ENCODE measurements at places on chromosomes 2 and 18. TPM values are rescaled to one million over a fixed set of nuclear protein-coding genes. Genes with fewer than 3 reads are reported as not detected.

Gene SLC39A6
- total RNA-seq, result 69.1 TPM

GRCh38 chr2:236794176-236794957 is 224.7 kb downstream of the ACKR3 start:
- DNase-seq, result no peak

GRCh38 chr18:3665780-3666525 is 216.0 kb downstream of the TGIF1 start:
- DNase-seq, result peak; percentile 83

Gene PROM2
- total RNA-seq, result 0.68 TPM

DNA sequence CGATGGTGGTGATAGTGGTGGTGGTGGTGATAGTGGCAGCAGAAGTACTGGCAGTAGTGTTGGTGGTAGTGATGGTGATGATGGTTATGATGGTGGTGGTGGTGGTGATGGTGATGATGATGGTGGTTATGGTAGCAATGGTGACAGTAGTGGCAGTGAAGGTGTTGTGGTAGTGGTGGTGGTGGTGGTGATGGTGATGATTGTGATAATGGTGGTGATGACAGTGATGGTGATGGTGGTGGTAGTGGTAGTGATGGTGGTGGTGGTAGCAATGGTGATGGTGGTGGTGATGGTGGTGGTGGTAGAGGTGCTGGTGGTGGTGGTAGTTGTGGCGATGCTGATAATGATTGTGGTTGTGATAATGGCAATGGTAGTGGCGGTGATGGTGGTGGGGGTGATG is 126.5 kb downstream of the AFF3 start:
- DNase-seq, result no peak

DNA sequence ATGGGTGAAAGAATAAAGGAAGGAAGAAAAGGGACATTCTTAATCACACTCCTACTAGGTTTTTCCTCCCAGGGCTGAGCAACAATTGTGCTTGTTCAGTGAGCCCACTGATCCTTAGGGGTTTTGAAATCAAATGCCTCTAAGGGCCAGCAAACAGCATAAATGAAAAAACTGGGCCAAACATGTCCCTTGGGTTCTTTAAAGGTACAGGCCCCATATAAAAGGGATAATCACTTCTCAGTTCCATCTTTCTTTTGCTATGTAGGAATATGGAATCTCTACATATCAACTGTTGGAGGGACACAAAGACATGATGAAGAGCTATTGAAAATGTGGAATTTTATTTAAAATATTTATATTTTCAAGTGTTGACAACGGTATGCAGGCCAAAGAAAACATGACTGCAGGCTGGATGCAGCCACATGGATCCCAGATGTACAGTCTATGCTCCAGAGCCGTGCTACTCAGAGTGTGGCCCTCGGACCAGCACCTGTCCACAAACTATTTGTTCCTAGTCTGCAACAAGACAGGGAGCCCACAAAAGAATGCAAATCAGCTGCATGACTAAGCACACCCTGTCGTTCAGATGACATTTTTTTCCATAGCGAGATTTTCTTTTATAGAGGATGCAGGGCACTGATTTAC is 110.0 kb downstream of the CDH20 start:
- DNase-seq, result no peak

Gene LONRF2
- not detected for total RNA-seq

Gene WDR54
- 36.3 TPM for total RNA-seq

Gene CXCR1
- total RNA-seq, result not detected

- no peak for DNase-seq
These were observed 13.2 kb downstream of the ARL4C start for GRCh38 chr2:234483568-234484251.

GRCh38 chr2:33375054-33375453 is 101.4 kb upstream of the RASGRP3 start:
- DNase-seq, result peak; percentile 48

GRCh38 chr2:218894151-218894879 is 13.7 kb downstream of the WNT10A start:
- DNase-seq, result no peak

DNA sequence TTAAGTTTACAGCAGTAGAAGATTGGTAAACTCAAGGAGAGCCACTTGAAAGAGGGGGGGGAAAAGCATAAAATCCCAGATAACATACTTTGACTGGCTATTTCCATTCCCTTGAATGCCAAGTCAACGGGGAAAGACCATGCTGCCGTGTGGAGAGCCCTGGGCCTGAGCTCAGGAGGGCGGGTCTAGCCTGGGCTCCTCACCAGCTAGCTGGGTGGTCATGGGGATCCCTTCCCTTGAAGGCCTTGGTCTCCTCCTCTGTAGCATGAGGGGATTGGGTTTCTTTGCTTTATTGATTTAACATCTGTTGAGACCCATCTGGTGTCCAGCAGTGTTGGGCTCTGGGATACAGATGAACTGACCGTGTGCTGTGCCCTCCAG is 35.0 kb downstream of the TEX51 start:
- no peak for DNase-seq

GRCh38 chr2:161045726-161046125 is 114.5 kb upstream of the TANK start:
- DNase-seq, result peak; percentile 52

Gene IL1F10
- total RNA-seq, result not detected

Gene RNU2-63P
- total RNA-seq, result 18.8 TPM

- DNase-seq, result no peak
These were observed 40.2 kb upstream of the BMPR2 start for GRCh38 chr2:202335791-202336467.

Measured in HFFc6 (cell line).